ENCODE measurements at places on chromosomes 12 and 14.

DNA sequence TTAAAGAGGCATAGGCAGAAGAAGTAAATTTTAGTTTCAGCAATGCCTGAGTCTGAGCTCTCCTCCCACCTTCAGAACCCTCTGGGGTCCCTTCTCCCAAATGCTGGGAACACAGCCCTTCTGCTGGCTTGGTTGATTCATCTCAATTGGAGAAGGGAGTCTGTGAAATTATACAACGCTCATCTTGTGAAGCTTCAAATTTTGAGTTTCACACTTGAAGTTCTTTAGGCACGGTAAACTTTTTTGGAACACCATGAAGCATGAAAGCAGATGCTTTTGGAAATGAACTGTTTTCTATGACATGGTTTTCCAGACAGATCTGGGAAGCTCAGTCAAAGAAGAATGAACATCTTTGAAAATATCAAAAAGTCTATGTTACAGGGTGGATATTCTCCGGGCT is 69.9 kb downstream of the TBK1 start:
- DNase-seq = no peak

DNA sequence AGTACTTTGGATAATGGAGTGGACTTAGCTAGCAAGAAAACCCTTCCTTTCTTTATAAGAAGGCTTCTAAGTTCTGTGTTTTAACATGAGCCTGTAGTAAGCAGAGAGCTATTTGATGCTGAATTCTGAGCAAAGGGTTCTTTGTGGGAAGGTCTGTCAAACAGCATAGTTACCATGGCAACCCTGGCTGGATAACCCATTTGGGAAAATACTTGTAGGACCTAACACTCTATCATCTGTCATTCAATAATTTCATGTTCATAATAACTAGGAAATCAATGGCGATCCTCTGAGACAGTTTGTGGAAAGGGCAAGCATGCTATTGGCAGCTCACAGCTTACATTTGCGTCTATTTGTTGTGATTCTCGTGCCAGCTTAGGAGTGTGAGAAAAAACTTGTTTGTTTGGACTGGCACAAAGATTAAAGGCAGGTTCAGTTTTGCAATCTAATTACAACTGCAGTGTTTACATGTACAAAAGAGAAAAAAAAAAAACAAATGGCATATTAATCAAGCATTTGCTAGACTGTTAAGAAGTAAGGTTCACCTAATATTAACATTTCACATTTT is 219.2 kb downstream of the PDZRN4 start:
- DNase-seq = no peak

DNA sequence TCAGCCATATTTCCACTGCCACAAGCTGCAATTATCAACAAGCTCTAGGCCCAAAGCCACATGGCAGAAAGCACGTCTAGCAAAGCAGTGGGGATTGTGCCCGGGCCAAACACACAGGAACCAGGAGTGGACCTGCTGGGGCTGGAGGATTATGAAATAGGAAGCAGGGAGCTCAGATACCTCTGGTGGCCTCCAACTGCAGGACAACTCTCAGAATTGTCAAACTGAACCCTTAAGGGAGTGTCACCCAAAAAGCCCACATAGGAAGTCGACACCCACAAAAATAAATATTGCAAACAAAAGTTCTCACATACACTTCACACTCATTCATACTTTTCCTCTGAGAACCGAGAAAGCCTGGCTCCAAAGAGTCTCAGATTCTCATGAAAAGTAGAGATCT is 26.1 kb downstream of the KCTD10 start:
- no peak for DNase-seq

- no peak for DNase-seq
Measured at GRCh38 chr14:20686386-20687143, 2.0 kb upstream of the ANG start.

- DNase-seq = no peak
Measured at GRCh38 chr14:101349108-101349507, 212.2 kb upstream of the DIO3 start.

DNA sequence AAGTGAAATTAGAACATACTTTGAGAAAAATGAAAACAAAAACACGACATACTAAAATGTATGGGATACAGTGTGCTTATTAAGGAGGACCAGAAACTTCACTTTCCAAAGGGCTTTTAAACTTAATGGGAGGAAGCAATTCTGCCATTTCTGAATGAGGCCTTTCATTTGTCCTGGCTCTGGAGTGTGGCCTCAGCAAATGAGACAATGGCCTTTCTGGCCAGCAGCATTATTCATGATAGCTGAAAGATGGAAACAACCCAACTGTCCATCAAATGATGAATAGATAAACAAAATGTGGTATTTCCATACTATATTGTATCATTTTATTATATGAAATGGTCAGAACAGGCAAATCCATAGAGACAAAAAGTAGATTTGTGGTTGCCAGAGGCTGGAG is 338.6 kb downstream of the CEP128 start:
- DNase-seq = no peak

Measured in activated CD4-positive, alpha-beta T cell treated with anti-CD3 and anti-CD28 coated beads for 24 hours (primary cell).